Endothelial cell of umbilical vein (primary cell): ENCODE measurements at places on chromosomes 6 and 20.

DNA sequence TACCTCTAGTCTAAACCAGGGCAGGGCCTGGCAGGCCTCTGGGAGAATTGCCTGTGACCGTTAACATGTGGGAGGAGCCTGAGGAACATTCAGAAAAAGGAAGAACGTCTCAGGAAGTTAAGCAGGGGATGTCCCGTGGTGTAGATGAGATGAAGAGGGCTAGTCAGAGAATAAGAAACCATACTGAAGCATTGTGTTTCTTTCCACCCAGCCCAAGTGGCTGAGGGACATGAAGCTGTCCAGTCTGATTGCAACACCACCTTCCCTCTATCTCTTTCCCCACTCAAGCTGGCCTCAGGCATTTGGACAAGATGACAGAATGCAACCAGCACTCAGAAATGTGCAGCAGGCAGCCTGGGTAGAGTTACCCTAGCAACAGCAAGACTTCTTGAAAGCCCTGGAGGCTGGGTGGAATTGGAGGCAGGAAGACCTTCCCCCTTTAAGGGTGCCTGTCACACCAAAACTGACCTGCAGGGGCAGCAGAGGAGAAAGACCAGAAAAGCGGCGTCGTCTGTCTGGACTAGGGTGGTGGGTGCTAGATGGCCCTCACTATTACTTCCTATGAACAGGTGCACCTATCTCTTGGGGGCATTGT lies 186.1 kb downstream of the UNC5CL start:
- no peak for DNase-seq

GRCh38 chr6:73695619-73696421 lies at the start of gene CD109:
TSS of gene CD109 (plus strand) at chr6:73696203. CDS start at chr6:73696216, 13 bp downstream.
- peak; percentile 94 for DNase-seq

- DNase-seq, result no peak
Observed at GRCh38 chr6:117263353-117263927, 1.9 kb upstream of the VGLL2 start.

- no peak for DNase-seq
Observed at GRCh38 chr6:154378518-154378917, 21.9 kb upstream of the IPCEF1 start.

- DNase-seq, result no peak
Observed at GRCh38 chr6:169921217-169921616, 169.8 kb downstream of the ERMARD start.

DNA sequence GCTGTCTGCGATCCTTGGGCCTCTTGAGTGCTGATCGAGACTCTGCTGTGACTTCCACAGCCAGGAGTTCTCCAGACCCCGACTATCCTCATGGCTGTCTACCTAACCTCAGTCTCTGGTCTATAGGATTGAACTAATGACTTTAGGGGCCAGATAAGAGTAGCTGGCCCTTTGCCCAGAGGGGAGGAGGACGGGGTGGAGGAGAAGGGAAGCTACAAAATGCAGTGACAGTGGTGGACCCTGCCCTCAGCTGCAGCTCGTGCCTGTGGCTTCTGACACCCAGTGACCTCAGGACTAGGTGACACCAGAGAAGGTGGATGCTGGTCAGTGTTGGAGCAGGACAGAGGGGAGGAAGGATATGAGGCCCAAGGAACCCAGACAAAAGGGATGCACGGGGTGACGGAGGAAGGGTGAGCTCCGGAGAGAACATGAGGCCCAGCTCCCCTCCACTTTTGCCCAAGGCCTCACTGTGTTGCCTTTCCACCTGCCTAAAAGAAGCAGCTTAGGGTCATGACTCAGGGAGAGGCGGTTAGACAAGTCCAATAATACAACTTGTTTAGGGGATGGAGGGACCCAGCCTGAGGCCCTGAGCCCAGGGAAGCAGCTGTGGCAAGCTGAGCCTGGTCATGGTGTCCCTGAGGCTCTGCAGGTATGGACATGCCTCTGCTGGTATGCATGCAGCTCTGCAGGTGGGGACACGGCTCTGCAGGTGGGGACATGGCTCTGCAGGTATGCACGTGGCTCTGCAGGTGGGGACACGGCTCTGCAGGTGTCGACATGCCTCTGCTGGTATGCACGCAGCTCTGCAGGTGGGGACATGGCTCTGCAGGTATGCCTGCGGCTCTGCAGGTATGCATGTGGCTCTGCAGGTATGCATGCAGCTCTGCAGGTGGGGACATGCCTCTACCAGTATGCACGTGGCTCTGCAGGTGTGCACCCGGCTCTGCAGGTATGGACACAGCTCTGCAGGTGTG lies 67.7 kb downstream of the SYNJ2 start:
- no peak for DNase-seq

DNA sequence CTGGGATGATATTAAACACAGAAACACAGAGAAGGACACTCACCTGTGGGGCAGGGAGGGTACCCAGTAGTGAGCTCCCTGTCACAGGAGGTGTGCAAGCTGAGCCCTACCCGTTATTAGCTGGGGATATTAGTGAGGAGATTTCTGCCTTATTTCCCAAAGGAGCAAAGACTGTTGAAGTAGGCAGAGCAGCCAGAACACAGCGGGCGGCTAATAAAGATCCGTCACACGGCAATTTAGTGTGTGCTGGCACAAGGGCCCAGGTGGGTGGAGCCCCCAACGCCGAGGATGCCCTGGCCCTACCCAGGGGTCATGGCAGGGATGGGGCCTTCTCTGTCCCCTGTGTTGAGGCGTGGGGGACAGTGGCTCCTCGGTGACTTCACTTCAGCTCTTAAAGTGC lies 8.3 kb downstream of the VSTM2L start:
- no peak for DNase-seq

- no peak for DNase-seq
Observed at GRCh38 chr20:49448917-49449316, 33.6 kb downstream of the KCNB1 start.

DNA sequence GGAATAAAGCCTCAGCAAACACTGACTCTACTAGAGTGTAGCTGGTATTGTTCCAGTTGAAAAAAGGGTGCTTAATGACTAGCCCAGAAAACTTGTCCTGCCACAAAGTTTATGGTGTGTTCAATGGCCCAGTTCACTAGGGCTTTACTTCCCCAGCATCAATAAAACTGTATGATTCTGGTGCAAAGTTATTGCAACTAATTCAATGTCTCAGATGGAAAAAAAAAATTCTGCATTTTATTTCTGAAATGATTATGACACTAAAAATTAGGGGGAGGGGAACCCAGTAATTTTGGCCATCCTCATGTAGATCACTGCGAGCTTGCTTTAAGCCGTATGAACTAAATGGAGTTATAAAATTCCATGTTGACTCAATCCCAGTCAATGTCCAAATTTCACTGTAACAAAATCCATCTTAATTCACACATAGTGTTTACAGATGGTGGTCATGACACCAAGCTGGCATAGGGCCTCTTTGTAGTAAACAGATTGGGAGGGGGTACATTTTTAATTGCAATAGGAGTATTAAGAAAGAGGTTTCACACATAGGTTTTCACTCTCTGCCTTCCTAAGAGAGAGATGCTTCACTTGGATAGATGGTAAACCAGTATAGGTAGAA lies 41.2 kb downstream of the PTPRK start:
- no peak for DNase-seq

- DNase-seq, result peak; percentile 60
Observed at GRCh38 chr6:151544453-151544852, 50.6 kb downstream of the CCDC170 start.

- DNase-seq, result no peak
Observed at GRCh38 chr6:19128701-19129100, 708.5 kb upstream of the ID4 start.

DNA sequence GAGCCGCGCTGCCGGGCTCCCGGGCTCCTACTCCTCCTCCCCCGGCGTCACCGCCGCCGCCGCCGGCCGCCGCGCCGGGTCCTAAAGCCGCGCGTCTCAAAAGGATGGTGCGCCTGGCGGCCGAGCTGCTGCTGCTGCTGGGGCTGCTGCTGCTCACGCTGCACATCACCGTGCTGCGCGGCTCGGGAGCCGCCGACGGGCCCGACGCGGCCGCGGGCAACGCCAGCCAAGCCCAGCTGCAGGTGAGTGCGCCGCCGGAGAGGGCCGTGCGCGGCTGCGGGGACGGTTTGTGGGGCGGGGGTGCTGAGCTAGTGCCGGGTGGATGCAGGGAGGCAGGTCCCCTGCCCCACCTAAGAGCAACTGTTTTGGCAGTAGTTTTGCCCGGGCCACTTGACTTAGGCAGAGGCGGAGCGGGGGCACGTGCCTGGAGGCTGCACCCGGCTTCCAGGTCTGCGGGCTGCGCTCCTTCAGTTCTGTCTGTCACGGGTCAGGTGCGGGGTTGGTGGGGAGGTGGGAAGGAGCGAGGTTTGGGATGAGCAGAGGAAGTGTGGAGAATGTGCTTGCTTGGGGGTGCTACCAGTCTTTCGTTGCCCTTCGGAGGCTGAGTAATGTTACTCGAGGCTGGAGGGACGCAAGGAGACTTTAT lies 722 bp downstream of the ISM1 start:
- DNase-seq, result peak; percentile 32

- DNase-seq, result peak; percentile 7
Observed at GRCh38 chr6:100620085-100620840, 155.5 kb upstream of the SIM1 start.

DNA sequence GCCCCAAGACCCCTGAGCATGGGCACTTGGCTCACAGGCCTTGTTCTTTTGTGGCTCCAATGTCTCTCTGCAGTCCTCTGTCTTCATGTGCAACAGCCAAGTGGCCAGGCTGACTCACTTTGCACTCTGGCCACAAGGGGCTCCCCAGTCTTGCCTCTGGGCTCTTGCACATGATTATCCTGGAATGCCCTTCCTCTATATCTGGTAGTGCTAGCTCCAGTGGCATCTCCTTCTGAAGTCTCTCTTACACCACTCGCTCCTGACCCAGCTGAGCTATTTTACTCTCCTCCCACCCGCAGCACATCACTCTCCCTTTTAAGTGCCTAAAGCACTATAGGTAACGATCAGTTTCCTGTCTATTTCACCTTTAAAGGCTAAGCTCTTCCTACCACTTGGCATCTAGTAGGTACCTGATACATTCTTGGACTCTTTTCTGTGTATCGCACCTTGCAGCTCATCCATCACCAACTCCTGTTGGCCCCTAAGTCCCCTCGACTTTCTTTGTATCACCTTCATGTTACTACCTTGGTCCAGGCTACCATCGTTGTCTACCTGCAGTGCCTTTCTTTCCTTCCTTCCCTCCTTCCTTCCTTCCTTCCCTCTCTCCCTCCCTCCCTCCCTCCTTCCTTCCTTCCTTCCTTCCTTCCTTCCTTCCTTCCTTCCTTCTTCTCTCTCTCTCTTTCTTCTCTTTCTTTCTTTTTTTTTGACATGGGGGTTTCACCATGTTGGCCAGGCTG lies 211.9 kb upstream of the RNF24 start:
- no peak for DNase-seq

DNA sequence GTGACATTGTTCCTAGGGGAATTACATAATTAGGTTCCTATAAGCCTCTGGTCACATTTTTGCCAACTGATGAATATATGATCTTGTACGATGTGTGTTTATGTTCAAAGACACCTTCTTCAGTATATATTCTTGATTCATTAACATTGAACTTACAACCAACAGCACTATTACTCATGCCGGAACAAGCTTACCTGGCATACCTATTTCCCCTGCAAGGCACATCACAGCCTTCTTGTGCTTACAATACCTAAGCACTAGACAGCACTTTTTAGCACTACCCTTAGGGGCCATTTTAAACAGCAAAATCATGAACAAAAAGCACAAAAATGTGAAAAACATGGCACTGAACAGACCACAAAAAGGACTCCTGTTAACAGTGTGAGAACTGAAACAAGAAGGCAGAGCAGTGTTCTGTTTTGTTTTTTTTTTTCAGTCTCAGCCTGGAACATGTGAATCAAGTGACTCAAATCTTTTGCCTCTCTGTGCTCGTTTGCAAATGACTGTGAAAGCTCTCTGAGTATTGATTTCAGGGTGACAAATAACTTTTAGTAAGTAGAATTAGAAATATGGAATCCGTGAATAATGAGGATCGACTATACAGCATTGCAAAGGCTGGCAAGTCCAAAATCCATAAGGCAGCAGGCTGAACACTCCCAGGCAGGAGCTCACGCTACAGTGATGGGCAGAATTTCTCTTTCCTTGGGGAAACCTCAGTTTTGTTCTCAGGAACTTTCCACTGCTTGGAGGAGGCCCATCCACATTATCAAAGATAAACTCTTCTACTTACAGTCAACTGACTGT lies 102.3 kb upstream of the TSHZ2 start:
- DNase-seq, result no peak

GRCh38 chr6:81614292-81614691 lies 138.2 kb downstream of the TENT5A start:
- peak; percentile 77 for DNase-seq

- DNase-seq, result no peak
Observed at GRCh38 chr6:128276311-128276710, 244.1 kb downstream of the PTPRK start.

- no peak for DNase-seq
Observed at GRCh38 chr6:92428448-92428847, 990.9 kb downstream of the EPHA7 start.
